ENCODE measurements at places on chromosomes 12 and 14.
A peak's percentile ranks its signal among the peaks of the same experiment; 100 is the strongest.

GRCh38 chr12:67613040-67613439 is 35.5 kb upstream of the DYRK2 start:
- DNase-seq = no peak

GRCh38 chr12:51383269-51383905 is 7.8 kb downstream of the GALNT6 start:
- DNase-seq = no peak

DNA sequence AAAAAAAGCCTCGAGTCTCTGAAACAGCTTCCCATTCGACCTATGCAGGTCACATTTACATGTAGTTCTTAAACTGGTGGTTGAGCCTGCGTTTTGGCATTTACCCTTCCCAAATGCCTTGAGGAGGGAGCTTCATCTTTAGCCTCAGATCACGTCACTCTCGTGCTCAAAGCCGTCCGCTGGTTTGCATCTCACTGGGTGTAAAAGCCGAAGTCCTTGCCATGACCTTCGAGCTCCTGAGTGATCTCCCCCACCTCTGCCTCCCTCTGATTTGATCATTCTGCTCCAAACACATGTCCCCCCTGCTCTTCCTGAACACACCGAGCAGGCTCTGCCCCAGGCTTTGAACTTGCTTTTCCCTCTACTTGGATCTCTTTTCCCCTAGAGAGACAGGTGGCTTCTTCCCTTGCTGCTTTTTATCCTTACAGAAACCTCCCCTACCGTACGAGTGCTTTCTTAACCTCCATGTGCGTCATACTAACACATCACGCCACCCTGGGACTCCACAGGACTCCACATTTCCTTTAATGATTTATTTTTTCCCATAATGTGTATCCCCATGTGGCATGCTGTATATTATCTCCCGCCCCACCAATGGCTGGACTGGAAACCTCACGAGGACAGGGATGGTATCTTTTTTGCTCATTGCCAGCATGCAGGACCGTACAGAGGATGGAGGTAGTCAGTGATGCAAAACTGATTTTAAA is 610.7 kb downstream of the VRK1 start:
- no peak for DNase-seq

DNA sequence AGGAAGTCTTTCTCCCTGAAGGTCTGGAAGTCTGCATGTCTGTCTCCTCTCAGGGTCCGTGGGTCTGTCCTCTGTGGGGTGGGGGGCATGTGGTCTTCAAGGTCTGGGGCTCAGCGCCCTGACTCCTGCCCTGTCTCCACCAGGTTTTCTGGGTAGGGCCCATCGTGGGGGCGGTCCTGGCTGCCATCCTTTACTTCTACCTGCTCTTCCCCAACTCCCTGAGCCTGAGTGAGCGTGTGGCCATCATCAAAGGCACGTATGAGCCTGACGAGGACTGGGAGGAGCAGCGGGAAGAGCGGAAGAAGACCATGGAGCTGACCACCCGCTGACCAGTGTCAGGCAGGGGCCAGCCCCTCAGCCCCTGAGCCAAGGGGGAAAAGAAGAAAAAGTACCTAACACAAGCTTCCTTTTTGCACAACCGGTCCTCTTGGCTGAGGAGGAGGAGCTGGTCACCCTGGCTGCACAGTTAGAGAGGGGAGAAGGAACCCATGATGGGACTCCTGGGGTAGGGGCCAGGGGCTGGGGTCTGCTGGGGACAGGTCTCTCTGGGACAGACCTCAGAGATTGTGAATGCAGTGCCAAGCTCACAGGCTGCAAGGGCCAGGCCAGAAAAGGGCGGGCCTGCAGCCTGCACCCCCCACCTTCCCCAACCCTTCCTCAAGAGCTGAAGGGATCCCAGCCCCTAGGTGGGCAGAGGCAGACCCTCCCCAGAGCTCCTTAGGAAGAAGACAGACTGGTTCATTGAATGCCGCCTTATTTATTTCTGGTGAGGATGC is 3.4 kb downstream of the AQP5 start:
- DNase-seq = no peak

- no peak for DNase-seq
These were observed 745 bp downstream of the CAND1 start for GRCh38 chr12:67269633-67270573.

DNA sequence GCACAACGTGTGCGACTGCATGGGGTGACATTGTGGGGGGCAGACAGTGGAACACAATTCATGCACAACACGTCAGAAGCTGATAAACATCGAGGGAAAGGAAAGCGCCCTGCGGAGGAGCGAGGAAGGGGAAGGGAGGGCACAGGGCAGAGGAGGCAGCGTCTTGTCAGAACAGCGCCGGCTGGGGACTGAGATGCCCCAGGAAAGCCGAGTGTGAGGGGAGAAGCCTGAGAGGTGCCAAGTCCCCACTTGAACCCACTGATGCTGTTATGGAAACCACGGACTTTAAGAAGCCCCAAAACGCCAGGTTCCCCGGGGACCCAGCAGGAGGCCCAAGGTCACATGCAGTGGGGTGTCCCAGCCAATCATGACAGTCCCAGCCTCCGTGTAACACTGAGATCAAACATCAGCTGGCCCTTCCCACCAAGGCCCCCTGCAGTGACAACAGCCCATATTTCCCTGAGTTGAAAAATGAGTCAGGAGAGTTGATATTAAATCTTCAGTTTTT is 70.0 kb downstream of the GALNT9 start:
- no peak for DNase-seq

- DNase-seq = no peak
These were observed 1.4 kb upstream of the FBXL14 start for GRCh38 chr12:1595690-1596347.

- no peak for DNase-seq
These were observed 646 bp downstream of the FBLN5 start for GRCh38 chr14:91946622-91947474.

DNA sequence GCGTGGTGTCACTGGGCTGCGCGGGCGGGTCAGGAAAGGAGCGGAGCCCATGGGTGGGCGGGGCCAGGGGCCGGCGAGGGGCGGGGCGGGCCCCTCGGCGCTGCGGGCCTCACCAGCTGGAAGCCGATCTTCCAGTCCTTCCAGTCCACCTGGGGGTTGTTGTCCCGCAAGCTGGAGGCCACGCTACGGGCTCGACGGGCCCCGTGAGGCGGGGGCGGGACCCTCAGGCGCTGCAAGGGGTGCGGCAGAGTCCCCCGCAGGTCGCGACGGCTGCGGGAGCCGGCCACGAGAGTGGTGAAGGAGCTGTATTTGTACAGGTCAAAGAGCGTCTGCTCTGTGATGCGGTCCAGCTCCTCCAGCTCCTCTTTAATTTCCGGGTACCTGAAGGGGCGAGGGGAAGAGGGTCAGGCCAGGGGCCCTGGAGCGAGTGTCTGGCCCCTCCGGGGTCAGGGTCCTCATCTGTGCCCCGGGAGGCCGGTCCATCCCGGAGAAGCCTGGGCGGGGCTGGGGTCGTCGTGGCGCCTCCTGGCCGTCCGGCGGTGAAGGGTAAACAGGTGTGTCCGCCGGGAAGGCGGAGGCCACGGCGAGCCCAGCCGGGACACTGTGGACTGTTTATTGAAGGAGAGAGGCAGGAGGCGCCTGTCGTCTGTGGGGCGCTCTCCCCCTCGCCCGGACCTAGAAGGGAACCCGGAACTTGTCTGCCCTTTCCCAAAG is 11.9 kb downstream of the SCNN1A start:
- no peak for DNase-seq

- DNase-seq = peak; percentile 93
These were observed 18.5 kb upstream of the CISTR start for GRCh38 chr12:53770281-53770680.

DNA sequence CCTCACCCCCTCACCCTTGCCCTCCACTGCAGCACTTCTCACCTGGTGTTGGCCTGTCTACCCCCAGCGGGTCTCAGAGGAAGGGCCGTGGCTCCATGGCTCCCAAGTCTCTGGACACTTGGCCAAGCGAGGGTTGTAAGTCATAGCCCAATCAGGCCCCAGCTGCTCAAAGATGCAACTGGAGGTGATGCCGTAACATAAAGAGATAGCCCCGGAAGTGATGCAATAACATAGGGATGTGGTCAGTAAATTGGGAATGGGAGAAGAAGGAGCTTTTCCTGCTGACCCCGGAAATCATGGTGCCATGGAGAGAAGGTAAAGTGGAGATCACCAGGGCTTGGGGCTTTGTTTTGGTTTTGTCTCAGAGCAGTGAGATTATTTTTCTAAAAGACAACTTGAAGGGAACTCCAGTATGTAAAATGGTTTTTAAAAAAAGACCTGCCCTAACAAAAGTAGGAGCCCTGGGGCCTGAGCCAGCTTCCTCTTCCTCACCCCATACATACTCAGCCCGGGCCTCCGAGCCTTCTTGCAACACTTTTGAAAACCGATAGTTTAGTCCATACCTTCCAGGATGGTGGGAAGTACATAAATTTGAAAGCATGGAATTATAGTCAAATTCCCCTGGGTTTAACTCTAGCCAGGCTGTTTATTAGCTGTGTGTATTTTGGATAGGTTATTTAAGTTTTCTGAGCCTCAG is 212.5 kb downstream of the CRADD start:
- no peak for DNase-seq

DNA sequence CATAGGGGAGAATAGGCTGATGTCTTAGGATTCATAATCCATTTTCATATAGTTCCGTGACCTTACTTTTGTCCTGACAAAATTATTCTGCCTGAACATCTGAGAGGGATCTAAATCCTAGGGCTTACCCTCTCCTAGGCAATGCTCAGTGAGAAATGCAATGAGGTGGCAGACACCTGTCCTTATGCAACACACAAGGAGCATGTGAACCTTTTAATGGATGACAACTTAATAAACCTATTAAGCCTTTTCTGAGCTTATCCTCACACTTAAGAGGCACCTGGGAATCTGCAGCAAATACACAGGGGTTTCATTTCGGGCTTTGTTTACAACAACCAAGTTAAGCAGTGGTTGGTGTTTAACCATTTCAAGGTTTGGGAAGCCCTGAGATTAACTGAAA is 24.6 kb downstream of the SINHCAF start:
- no peak for DNase-seq

DNA sequence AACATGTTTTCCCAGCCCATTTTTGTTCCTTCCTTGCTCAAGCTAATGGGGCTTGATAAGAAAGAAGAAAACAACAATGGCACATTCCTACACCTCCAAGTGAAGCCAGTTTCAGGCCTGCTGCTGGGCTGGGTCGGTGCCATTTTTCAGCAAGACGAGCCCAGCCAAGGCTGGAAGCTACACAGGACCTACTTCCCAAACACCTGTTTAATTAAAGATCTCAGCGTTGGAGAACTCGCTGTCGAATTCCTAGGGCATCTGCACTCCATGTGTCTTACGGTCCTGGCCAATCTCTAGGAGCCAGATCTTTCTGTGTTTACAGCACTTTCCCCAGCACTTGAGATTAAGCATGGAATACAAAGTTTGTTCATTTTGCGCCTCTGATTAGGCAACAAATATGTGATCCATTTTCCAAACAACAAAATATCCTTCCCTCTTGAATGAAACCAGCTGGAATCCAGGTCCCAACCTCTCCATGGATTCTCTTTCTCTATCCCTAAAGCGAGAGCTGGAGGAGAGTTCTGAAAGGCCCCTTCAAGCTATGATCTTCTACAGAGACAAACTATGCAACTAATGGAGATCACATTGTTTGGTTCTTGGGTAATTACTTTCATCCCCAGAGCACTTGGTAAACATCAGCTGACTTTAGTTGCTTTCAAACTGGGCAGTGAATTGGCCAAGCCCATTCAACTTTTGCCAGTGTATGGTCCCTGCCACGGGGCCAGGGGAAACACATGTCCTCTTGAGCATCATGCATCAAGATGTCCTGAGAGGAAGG is 34.3 kb upstream of the TC2N start:
- DNase-seq = no peak

DNA sequence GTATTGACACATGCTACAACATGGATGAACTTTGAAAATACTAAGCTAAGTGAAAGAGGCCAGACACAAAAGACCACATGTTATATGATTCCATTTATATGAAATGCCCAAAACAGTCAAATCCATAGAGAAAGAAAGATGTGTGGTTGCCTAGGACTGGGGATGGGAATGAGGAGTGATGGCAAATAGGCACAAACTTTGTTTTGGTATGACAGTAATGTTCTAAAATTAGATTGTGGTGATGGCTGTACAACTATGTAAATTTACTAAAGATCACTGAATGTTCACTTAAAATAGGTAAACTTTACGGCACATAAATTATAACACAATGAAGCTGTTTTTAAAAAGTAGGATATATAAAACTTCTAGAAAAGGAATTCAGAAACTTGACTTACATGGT is 41.7 kb downstream of the PPP1R13B start:
- no peak for DNase-seq

- no peak for DNase-seq
These were observed 4.4 kb upstream of the TMTC2 start for GRCh38 chr12:82682326-82682725.

- DNase-seq = no peak
These were observed 18.3 kb downstream of the VWF start for GRCh38 chr12:6106218-6106617.

DNA sequence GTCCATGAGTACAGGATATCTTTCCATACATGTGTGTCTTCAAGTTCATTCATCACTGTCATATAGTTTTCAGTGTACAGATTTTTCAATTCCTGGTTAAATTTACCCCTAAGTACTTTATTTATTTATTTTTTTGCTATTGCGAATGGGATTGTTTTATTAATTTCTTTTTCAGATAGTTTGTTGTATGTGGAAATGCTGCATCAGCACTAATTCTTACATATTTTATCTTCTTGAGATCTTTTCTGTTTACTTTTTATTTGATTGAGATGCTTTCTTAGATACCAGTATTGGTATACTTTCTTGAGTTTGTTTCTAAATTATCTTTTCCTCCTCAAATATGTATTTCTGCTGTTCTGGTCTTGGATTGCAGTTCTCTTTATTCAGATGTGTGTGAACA is 148.9 kb downstream of the RGS6 start:
- DNase-seq = no peak

- DNase-seq = no peak
These were observed 16.8 kb downstream of the SCFD1 start for GRCh38 chr14:30638926-30639325.

DNA sequence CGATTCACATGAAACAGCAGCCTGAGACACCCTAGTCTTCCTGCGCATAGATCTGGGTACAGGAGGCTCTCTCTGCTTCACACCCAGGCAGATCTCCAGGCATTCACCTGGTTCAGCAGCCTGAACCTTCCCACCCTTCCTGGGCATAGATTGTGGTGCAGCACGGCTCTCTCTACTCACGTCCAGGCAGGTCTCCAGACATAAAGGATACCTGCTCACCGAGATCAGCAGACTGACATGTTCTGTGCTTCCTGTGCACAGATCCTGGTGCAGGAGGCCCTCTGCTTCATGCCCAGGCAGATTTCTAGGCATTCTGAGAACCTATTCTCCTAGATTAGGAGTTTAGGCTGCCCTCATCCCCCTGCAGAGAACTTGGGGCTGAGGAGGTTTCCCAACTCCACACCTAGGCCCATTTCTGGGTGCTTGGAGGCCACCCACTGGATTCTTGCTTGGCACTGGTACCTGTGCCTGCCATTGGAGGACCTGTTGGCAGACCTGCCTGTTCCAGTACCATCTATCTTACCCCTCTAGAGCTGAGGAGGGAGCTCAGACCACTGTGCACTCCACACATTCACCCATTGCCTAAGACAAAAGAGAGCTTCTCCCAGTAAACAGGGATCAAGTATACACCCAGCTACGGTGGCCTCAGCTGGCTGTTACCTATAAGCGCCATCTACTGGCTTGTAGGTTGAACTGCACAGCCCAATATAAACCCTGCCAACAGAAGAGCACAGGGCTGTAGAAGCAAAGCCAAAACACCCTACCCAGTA is 28.0 kb upstream of the GARIN6 start:
- peak; percentile 25 for DNase-seq

Data from AG09309 (cell line).